NCI-H2171 treated with DMSO at 0.1 percent for 48 hours (cell line): ENCODE measurements at places on chromosomes 6 and 20.

DNA sequence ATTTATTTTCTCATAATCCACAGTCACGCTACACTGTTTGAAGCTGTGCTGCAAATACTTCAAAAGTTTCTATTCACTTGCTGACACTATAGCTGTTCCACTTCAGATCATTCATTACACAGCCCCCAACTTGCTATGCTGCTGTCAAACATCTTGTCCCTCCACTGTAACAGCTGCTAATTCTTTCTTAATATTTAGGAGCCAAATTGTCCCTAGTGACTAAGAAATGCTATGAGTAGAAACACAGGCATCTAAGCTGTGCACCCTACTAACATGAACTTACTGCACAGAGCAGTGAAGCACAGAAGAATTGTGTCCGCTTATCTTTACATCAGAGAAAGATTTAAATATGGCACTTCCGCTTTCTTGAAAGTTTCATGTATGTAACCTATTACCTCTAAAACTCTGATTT is 91.3 kb downstream of the PDE10A start:
- no peak for DNase-seq

- no peak for DNase-seq
Observed at GRCh38 chr6:108768166-108768555, 80.1 kb upstream of the ARMC2 start.

GRCh38 chr6:42104095-42104803 is 38.2 kb downstream of the C6orf132 start:
- no peak for DNase-seq

GRCh38 chr6:169368200-169368599 is 114.6 kb upstream of the THBS2 start:
- no peak for DNase-seq

DNA sequence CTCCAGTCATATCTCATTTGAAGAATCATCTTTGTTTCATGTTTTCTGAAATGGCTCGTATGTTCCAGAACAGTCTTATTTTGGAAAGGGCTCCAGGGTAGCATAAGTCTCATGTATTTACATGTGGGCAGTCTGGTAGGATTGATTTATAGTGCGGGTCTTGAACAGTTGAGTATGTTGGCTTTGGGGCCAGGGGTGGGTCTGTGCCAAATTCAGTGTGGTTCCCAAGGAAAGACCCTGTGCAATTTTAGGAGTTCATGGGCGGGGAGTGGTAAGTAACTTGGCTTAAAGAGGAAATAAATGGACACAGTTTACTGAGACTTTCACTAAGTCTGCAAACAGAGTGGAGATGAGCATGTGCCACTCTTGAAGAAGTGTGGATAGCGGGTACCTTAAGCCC is 7.7 kb downstream of the FNDC1 start:
- DNase-seq = no peak

- no peak for DNase-seq
Observed at GRCh38 chr6:90160013-90160412, 136.6 kb downstream of the BACH2 start.

GRCh38 chr20:50302341-50303057 is 111.9 kb downstream of the CEBPB start:
- no peak for DNase-seq

DNA sequence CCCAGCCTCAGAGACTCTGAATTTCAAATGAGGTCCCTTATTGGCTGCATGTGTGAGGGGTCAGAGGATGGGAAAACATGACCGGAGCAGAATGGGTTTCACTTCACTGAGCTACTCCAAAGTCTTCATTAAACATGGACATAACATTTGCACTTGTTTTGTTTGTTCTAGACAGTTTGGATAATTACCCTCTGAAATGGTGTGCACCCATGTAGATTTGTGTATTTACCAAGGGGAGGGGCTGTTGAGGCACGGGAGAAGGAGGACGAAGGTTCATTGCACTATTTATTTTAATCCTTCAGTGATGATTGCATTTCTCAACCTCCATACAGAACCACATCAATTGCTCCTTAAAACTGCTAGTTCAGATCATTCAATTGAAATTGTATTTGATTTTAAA is 364.2 kb downstream of the TFAP2B start:
- no peak for DNase-seq

DNA sequence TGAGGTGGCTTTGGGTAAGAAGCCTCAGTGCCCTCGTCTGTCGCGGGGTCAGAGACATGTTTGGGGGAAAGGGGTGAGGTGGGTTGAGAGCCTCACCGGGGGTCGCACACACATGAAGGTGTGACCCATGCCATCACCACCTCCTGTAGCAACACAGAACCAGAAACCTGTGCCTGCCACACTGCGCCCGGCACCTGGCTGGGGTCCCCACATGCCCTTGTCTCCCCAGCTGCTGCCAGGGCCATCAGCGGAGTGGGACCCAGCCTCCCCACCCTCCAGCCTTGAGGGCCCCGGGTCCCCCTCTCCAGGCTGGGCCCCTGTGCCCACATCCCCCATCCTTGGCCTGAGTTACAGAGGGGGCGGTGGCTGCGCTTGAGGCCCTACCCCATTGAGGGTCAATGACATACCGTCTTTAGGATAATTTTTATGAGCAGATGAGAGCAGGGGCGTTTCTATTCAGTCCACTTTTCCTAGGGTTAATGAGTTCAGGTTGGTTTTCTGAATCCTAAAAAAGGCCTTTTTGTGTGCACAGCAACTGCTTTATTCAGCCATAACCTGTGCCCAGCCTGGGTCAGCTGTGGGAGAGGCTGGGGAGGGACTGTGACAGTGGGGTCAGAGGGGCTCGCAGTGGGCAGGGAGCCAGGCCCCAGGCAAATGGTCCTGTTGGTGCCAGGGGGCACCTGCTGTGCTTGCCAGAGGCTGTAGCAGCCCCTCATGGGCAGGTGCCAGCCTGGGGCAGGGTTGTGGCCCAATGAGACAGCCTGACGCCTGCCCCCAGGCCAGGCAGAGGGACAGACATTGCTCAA is 19.4 kb downstream of the APCDD1L start:
- no peak for DNase-seq

DNA sequence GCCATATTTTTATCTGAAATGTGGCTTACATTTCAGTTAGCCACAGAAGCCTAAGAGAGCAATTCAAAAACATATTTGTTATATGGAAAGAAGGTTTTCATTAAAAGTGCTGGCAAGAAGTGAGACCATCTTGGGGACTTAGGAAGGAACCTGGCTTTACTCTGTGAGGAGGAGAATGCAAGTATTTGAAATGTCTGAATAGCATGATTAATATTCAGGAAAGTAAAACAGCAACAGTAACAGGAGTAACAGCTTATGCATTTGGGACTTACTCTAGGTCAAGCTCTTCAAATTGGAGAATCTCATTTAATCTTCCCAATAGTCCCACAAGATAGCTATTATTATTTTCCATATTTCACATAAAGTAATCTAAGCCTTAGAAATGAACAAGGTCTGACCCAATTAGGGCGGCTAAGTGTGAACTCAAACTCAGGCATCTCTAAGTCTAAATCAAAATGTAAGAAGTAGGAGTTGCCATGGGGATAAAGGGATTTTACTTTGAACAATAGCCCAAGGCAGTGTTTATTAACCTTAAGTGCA is 816.5 kb downstream of the BCKDHB start:
- DNase-seq = no peak

DNA sequence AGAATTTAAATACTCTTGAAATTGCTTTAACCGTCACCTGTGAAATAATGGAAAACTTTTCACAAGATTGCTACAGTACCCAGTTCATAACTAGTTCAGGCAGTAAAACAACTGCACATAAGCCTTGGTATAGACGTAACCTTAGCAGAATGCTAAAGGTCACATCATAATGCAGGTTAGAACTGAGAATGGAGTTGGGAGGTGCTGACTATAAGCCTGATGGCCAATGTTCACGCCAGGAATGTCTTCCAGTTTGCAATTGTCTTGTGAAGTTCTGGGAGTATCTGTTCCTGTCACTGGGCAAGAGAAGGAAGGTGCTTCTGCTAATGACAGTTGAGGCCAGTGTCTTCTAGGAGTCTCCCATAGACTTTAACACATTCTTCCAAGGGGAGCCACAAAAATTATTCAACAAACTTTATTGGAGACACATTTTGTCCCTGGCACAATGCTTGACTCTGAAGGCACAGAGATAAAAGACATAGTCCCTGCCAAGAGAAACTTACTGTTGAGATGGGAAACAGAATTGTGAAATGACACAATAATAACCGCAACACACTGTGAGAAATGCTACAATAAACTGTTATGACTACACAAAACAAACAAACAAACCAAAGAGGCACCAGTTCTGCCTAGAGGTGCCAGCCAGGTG is 24.6 kb upstream of the CEP162 start:
- no peak for DNase-seq

DNA sequence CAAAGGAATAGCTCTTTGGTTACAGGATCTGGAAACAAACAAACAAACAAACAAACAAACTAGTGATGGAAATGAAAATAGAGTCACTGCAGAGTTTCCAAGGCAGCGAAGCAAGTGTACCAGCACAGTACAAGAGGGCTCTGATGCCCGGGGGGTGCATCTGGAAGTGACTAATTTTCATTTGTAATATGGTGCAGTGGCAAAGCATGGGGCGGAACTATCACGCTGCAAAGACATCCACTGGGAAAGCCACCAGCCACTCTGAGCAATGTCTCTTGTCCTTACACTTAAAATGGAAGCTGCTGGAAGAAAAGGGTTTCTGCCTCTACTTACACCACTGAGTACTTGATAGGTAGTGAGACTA is 44.4 kb upstream of the NEDD9 start:
- no peak for DNase-seq

- DNase-seq = no peak
Observed at GRCh38 chr20:58630063-58630462, 21.0 kb upstream of the STX16 start.

DNA sequence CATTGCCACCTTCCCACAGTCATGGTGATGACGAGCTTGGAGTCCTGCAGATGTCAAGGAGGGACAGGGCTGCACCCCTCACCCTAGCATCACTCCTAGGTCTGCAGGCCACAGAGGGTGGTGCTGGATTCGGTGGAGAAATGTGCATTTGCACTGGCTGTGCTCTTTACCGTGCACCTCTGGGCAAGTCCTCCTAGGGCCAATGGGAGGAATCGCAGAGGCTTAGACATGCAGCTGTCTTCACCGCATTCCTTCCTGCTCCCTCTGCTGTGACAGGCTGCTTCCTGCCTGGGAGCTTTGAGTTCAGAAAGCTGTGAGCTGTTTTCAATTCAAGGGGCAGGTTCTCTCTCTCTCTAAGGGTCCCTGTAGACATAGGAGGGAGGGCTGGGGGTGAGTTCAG is 85.1 kb downstream of the EDN3 start:
- DNase-seq = no peak

DNA sequence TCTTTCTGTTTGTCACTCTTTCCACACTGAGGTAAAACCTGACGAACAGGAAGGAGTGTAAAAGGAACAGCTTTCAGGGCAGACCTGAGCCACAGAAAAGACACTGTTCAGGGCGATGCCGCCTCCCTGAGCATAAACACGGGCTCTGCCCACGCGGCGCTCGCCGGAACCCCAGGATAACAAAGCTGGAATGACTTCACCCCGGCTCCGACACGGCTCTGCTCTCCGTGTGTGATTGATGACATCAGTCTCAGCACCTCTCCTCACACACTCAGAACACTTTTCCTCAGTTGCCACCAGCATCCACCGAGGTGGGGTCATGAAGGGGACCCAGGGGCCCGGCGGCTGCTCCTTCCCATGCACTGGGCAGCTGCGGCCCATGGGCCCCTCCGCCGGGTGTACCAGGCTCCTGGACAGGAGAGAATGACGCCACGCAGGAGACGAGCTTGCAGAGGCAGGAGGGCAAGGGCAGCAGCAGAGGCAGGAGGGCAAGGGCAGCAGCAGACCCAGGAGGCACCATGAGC is 43.6 kb downstream of the DLL1 start:
- DNase-seq = no peak

- DNase-seq = no peak
Observed at GRCh38 chr6:110608151-110608550, 131.7 kb upstream of the SLC22A16 start.

DNA sequence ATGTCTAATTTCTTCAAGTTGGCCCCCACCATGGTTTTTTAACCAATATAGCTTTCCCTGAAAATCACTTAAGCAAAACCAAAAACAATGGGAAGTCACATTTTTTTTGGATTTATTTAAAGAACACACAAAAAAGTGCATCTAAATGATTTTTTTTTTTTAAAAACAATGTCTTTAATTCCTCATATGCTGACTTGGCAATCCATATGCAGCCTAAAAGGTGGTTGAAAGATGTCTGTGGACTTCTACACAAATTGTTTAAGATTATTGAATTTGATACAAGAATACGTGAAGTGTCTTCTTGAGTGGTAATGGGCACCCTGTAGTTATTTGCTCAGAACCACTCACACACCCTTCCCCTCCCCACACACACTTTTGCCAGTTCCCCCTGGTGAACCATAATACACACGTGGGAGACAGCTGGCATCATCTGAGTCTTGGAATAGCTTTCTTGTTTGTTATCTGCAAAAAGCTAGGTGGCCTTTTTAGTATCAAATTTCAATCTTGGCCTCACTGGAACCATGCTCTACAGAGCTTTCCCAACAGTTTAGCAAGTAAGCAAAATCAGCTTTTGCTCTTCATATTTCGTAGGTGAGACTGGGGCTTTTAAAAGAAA is 60.9 kb upstream of the TULP1 start:
- DNase-seq = peak; percentile 94

GRCh38 chr6:149941583-149942460 is at the start of gene ULBP2:
TSS of gene ULBP2 (plus strand) at chr6:149942014. CDS start at chr6:149942073, 59 bp downstream.
- DNase-seq = peak; percentile 90

DNA sequence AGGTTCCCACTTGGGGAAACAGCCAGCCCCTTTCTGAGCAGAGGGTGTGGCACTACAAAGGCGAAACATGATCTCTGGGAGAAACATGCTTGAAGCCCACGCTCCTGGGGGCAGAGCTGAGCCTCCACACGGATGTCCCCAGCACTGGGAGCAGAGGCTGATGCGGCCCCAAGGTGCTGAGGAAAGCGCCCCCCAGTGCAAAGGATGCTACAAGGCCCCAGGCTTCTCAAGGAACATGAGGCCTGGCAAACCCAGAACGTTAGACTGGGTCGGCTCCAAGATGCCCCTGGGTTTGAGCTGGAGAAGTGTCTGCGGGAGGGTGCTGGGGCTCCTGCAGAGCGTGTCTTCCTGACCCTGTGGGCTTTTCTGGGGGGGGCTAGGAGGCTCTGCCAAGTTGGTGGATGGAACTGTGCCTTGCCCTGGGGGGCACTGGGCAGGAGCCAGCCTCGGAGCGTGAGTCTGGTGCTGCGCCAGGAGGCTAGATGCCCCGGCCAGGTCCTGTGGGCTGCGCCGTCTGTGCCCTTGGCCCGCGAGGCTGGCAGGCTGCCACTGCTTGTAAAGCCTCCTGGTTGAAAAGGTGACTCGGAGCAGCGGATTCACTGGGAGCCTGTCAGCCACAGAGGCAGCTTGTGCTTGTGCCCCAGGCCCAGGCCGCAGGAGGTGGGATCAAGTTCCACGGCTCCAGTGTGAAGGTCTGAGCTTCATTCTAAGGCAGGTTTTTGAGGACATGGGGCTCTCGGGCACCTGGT is 8.1 kb downstream of the SYNJ2 start:
- peak; percentile 88 for DNase-seq

- DNase-seq = no peak
Observed at GRCh38 chr6:71197267-71197666, 91.3 kb upstream of the OGFRL1 start.
